Stimulated activated CD4-positive, alpha-beta T cell treated with anti-CD3 and anti-CD28 coated beads, Interleukin-1b, Interleukin-23, amount 100 ng/mL, for 24 hours (primary cell): ENCODE measurements at places on chromosomes 3 and 15.

DNA sequence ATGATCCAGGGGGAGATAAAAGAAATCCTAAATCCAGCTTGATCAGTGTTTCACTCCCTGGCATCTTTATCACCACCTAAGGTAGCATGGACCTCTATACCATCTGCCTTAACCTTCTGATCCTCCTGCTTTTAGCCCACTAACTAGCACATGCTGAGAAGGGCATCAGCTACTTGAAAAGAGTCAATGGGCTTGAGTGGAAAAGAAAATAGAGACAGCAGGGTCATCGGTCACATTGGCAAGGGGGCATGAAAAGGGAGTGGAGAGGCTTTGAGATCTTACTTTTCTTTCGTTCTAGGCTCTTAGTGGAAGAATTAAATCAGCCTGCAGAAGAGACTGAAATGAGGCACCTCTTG, 239 bp upstream of the ZFYVE19 start:
- DNase-seq = no peak

GRCh38 chr3:13500133-13500885, 20.2 kb downstream of the HDAC11 start:
- DNase-seq = no peak

GRCh38 chr15:81312790-81313543, 11.0 kb downstream of the STARD5 start:
- DNase-seq = no peak

DNA sequence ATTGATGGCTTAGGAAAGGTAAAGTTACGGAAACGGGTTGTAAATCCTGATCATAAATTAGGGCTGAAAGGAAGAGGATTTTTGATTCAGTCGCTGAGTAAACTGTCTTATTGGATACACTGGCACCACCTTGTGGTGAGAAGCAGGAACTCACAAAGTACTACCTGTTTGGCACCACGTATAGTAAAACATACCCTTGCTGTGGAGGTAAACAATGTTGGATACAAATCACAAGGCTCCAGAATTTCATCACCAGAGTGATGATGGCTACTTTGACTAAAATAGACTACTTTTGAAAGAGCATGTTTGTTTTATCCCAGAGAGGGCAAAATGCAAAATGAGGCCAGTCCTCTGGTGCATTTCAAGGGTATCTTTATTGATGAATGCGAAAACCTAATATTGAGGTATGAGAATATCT, 216.9 kb downstream of the IGSF11 start:
- DNase-seq = no peak

GRCh38 chr15:101504373-101504772, 14.9 kb upstream of the PCSK6 start:
- DNase-seq = no peak

GRCh38 chr3:56787784-56788256, 13.9 kb downstream of the ARHGEF3 start:
- no peak for DNase-seq

- DNase-seq = no peak
These were observed 194.2 kb downstream of the PLCL2 start for GRCh38 chr3:17078926-17079465.

DNA sequence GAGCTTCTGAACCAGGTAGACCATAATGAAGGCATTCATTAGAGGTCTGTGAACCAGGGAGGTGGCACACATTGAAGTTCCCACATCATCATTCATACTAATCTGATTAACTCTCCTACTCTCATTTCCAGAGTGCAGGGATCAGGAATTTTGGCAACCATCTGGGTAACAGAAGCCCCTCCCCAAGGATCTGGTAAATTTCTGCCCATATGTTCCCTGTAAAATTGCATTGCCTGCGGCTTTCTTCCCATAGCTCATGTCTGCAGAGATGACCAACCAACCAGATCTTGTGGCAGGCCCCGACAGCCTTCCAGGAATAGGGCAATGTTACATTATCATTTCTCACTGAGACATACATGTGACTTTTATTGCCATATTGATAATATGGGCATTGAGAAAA, 111.4 kb upstream of the CHL1 start:
- DNase-seq = no peak
